ENCODE measurements at places on chromosomes 5 and 9.

GRCh38 chr5:148972974-148973374 is 89.9 kb downstream of the SH3TC2 start:
- no peak for DNase-seq

DNA sequence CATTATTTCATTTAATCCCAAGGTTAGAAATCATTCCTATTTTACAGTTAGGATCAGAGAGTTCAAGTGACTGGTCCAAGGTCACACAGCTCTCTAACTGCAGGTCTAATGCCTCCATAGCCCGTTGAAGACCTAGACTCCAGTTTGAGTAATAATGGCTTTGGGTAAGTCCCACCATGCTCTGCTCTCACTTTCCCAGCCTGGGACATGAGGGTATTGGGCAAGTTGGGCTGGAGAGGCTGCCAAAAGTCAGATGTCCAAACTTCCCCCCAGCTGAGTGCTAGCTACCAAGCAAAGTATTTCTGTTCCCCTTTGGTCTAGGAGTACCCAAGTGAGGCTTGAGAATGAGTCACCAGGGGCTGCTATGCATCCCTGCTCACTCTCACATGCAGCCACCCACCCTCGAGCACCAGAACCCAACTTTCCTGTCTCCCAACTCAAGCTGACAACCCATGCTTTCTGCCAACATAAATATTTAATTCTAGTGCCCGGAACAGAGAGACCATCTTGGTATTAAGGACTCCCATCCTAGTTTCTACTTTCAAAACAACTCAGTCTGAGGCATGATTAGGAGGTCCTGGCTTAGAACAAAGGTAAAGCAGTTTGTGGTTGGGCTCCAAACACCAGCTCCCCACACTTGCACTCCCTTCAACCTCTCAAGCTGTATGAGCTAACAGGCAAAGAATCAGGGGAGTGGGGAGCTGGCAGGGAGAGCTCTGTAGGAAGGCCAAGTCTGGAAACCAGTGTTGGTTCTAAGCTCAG is 236.5 kb upstream of the TRIM32 start:
- no peak for DNase-seq

DNA sequence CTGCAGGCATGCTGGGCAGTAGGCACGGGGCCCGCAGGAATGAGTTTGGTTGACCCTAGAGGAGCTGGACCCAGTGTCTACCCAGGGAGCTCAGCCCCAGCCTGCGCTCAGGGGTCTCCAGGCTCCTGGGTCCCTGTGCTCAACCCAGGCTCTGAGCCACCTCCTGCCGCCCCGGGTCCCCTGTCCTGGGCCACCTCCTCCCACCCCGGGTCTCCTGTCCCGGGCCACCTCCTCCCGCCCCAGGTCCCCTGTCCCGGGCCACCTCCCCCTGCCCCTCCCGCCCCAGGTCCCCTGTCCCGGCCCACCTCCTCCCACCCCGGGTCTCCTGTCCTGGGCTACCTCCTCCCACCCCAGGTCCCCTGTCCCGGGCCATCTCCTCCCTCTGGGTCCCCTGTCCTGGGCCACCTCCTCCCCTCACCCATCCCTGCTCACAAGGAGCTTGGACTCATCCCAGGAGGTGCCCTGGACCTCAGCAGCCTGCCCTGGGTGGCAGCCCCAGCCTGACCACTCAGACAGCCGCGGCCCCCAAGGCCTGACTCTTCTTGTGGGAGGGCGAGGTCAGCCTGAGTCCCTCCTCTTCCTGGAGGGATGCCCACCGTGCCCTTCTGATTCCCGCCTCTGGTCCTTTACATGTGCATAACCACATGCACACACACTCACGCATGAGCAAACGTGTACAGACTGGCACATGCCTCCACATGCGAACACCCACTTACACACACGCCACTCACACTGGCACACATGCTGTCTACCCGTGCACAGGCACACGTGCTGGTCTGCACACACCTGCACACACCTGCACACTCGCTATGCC is 2.4 kb downstream of the LCN12 start:
- DNase-seq, result no peak

- no peak for DNase-seq
Measured at GRCh38 chr5:181184845-181185216, 20.2 kb downstream of the TRIM7 start.

GRCh38 chr9:36845844-36846243 is 188.2 kb downstream of the PAX5 start:
- DNase-seq, result no peak

DNA sequence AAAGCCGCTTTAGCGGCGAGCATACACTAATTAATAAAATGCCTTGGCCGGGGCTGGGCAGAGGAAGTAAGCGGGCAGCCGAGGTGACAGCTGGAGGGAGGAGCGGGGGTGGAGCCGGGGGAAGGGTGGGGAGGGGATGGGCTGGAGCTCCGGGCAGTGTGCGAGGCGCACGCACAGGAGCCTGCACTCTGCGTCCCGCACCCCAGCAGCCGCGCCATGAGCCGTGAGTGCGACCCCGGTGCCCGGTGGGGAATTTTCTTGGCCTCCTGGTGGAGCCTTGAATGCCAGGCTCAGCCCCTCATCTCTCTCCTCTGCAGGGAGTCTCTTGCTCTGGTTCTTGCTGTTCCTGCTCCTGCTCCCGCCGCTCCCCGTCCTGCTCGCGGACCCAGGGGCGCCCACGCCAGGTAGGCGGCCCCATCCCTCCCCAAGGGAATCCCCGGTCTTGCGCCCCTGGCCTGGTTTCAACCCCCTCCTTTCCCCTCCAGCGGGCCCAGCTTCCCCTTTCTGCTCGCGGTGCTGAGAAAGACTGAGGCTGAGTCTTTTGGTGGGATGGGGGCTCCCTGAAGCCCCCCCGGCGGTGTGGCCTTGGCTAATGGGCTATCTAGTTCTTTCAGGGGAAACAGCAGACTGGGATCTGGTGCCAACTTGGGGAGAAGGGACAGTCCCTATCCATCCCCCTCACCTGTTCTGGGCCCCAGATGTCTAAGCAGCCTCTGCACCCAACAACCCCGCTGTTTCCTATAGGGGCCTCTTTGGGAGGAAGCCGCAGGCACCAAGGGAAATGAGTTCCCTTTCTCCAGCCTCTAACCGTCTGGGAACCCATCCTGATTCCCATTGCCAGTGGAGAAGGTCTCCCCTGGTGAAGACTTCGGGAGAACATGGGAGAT is at the start of gene PTGS1:
Gene PTGS1 (plus strand): TSS at position 156 of the 887 bp plus-strand sequence. CDS start 61 bp downstream, at position 217.
- DNase-seq, result no peak

- DNase-seq, result no peak
Measured at GRCh38 chr5:30505014-30505886, 688.2 kb upstream of the CDH6 start.

DNA sequence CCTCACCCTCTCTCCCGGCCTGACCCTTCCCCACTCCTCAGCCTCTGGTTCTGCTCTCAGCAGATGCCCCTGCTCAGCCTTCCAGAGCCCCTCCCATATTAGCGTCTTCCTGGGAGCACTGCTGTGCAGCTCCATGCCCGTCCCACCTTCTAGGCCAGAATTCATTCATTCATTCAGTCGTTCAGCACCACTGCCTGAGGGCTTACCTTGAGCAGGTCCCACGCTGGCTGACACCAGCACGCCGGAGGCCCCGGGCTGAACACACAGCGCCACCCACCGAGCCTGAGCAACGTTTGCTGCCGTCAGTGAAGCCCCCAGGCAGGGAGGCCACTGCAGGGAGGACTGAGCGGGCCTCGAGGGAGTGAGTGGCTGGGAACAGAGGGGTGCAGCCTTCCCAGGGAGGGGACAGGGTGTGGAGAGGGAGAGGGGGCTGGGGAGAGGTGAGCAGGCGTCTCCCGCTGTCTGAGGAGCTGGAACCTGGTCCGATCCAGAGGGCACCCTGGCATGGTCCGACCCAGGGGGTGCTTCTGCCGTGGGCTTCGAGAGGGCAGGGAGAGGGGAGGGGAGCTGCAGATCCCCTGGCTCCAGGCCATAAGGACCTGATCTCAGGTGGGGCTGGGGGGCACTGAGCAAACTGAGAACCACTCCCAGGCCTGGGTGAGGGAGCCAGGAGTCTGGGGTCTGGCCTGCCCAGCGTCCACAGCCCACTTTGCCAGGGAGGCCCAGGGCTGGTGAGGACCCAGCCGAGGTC is 98.8 kb upstream of the RAPGEF1 start:
- no peak for DNase-seq

DNA sequence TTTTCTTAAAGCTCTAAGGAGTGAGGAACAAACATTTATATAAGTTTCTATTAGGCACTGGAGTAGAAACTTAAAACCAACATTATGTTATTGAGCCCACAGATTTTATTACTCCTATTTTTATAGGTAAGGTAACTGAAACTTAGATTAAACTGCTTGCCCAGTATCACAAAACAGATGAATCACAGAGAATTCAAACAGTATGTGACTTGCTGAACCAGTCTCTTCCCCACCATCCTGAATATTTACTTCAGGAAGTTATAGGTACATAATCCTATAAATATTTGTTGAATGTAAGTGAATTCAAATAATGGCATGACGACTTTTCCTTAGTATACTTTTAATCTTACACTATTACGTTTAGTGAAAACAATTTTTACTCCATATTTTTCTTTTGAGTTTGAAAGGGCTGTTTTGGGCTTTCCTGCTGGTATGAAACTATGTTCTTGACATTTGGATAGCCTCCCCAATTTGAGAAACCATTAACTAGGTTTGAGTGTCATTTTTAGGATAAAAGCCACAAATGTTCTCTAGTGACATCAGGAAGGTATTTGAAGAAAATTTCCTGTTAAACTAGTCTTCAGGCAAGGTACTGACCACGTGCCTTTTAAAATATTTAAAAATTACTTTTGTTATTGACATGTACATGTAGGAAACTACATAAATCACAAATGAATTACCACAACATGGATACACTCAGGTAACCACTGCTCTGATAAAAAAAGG is 39.3 kb downstream of the PRRC1 start:
- no peak for DNase-seq

DNA sequence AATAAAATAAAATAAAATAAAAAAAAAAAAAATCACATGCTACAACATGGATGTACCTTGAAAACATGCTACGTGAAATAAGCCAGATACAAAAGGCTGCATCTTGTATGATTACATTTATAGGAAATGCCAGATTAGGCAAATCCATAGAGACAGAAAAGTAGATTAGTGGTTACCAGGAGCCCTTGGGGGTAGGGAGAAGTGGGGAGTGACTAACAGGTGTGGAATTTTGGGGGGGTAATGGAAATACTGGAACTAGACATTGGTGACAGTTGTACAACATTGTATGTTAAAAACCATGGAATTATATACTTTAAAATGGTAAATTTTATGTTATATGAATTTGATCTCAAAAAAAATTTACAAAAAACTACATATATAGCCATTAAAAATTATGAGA is 47.3 kb downstream of the SLC1A1 start:
- DNase-seq, result no peak

DNA sequence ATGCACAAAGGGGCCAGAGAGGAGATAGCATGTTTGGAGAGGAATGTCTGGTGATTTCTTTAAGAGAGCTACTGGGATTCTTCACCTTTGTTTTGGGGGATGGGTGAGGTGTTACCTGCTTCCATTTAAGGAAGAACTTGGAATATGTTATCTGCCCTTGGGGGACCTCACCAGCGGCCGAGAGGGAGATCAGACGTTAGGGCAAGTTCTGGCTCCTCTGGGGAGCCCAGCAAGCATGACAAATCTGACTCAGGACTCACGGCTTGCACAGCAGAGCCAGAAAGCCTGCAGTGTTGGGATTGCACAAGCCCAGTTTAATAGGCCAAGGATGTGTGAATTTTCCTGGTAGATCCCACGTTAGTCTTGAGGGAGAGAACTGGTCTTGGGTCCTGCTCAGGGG is 40.3 kb downstream of the SLC28A3 start:
- no peak for DNase-seq

GRCh38 chr9:101028346-101029314 is at the start of gene PLPPR1:
Gene PLPPR1, plus strand, starts transcription at chr9:101028727.
- no peak for DNase-seq

DNA sequence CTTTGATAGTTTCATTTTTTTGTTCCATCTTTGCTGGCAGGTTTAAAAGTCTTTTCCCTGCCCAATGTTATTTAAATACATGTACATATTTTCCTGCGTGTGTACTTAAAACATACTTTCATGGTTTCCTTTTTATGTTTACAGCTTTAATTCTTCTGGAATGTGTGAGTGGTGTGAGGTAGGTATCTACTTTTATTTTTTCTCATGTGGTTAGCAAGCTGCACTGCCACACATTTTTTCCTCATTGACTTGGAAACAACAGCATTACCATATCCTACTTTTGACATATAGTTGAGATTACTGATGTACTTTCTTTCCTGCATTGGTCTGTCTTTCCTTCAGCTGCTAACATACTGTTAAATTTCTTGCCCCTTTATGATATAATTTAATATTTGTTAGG is 51.4 kb upstream of the COL15A1 start:
- DNase-seq, result no peak

GRCh38 chr5:171415115-171415730 is 4.2 kb upstream of the FGF18 start:
- no peak for DNase-seq

DNA sequence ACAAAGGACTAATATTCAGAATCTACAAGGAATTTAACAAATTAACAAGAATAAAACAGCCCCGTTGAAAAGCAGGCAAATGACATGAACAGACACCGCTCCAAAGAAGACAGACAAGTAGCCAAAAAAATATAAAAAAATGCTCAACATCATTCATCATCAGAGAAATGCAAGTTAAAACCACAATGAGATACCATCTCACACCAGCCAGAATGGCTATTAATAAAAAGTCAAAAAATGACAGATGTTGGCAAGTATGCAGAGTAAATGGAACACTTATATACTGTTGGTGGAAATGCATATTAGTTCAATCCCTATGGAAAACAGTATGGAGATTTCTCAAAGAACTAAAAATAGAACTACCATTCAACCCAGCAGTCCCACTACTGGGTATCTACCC is 302.7 kb upstream of the RGMB start:
- no peak for DNase-seq

GRCh38 chr5:122097391-122097790 is 19.3 kb upstream of the LOX start:
- no peak for DNase-seq

- DNase-seq, result no peak
Measured at GRCh38 chr5:65299861-65300260, 181.9 kb downstream of the ADAMTS6 start.

GRCh38 chr5:88401686-88402085 is 133.0 kb upstream of the TMEM161B start:
- no peak for DNase-seq

- DNase-seq, result no peak
Measured at GRCh38 chr9:104209387-104209786, 115.3 kb downstream of the SMC2 start.

DNA sequence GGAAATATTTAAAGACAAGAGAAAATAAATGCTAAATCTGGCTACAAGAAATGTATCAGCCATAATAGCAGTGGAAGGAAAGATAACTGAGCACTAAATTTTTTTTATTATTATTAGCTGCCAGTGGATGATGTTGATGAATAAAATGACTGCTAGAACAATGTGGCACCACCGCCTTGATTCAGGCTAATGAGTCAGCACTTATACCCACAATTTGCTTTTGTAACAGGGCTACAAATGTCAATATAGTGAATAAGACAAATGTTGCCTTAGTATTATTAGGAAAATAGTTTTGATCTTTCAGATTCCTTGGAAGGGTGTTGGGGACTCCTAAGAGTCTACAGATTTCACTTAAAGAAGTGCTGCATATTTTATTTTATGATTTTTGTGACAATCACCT is 555.2 kb upstream of the GRAMD2B start:
- DNase-seq, result no peak

All from stimulated activated CD8-positive, alpha-beta memory T cell treated with anti-CD3 and anti-CD28 coated beads, Interleukin-15, amount 100 ng/mL, for 24 hours (primary cell).